ENCODE measurements at places on chromosomes 1 and 21.

- DNase-seq: no peak
Measured at GRCh38 chr1:51472359-51472758, 46.7 kb downstream of the EPS15 start.

GRCh38 chr1:160874935-160875334 lies 10.0 kb downstream of the ITLN1 start:
- no peak for DNase-seq

DNA sequence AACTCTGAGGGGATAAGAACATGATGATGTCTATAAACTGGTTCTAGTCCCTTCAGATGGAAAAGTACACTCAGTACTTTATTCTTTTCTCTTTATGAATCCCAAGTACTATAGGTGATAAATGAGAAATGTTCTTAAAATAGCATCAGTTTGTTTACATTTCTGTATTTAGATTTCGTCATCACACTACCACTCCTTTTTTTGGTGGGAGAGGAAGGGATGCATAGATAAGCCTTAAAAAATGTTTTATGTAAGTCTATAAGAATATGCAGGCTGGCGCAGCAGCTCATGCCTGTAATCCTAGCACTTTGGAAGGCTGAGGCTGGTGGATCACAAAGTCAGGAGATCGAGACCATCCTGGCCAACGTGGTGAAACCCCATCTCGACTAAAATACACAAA lies 144.8 kb downstream of the USP25 start:
- DNase-seq: no peak

DNA sequence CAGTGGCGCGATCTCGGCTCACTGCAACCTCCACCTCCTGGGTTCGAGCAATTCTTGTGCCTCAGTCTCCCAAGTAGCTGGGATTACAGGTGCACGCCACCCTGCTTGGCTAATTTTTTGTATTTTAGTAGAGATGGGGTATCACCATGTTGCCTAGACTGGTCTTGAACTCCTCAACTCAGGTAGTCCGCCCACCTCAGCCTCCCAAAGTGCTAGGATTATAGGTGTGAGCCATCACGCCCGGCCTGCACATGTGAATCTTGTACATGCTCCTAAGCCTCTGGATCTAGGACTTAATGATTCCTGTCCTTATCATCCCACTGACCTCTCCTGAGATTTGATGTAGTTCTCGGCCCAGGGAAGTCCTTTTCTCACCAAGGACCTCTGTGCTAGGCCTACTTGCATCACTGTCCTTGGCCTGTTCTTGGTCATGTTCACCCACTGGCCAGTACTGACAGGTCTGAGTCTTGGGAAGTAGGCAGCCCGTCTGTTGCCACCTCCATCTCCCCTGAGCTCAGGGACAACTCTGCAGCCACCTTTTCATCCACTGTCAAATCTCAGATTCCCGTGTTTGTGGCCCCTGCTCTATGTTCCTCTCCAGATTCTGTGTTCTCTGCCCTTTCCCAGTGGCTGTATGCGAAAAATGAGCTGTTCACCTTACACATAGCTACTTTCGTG lies 9.4 kb downstream of the HYI start:
- DNase-seq: no peak

GRCh38 chr1:22089134-22089571 lies 36.6 kb downstream of the CDC42 start:
- DNase-seq: no peak

DNA sequence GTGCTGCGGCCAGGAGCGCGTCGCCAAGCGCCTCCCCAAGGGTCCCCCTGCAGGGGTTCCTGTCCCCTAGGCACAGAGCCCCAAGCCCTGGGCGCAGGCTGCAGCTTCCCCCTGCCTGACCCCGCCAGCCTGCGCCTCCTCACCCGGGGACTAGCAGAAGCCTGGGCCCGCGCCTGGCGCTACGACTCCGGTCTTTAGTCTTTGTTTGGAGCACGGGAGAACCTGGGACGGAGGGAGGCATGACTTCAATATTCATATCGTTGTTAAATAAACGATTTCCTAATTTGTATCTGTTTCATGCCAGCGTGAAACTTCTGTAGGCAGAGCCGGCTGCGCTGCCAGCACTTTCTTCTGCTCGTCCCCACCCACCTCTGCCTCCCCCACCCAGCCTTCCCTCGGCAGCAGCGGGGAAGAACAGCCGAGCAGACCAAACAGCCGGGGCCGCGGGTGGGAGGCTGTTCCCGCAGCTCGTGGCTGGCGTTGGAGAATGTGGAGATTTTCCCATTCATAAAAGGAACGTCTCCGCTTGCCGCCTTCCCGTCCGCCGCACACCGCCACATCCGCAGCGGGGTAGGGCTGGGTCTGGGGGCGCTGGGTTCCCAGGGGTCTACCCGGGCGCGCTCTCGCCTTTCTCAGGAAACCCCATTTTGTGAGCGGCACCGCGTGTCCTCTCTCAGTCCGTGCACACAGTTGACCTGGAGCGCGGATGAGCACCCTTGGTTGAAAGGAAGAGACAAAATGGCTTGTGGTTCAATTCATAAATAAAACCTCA lies 777 bp upstream of the TRIM67 start:
- peak; percentile 27 for DNase-seq

- DNase-seq: no peak
Measured at GRCh38 chr1:81412954-81413353, 387.8 kb upstream of the ADGRL2 start.

DNA sequence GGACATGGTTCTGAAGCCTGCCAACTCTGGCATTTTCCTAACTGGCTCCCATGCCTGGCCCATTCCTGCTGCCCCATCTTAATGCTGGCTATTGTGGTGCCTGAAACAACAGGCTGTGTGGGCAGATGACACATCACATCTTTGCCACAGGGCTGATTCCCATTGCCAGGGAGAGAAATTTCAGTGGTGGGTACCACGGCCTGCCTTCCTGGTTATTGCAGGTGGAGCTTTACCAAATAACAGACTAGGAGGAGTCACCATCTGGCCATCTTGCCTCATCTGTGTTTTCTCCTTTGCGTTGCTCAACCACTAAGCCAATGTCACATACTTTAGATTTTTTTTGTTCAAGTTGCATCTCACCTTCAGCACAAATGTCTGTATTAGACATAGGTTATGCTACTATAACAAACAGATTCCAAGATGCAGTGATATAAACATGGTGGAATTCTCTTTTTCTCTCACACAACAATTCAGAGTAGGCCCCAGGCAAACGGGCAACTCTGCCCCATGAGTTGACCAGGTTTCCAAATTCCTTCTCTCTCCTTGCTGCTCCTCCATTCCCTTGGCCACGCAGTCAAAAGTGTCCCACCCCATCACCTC lies 14.1 kb downstream of the CDA start:
- no peak for DNase-seq

- DNase-seq: no peak
Measured at GRCh38 chr1:206457408-206458120, 12.7 kb upstream of the IKBKE start.

- DNase-seq: no peak
Measured at GRCh38 chr1:50412813-50413476, 10.3 kb downstream of the DMRTA2 start.

GRCh38 chr1:103254691-103255090 lies 146.4 kb upstream of the COL11A1 start:
- DNase-seq: no peak

GRCh38 chr1:231515748-231516147 lies 12.7 kb upstream of the TSNAX start:
- DNase-seq: no peak

DNA sequence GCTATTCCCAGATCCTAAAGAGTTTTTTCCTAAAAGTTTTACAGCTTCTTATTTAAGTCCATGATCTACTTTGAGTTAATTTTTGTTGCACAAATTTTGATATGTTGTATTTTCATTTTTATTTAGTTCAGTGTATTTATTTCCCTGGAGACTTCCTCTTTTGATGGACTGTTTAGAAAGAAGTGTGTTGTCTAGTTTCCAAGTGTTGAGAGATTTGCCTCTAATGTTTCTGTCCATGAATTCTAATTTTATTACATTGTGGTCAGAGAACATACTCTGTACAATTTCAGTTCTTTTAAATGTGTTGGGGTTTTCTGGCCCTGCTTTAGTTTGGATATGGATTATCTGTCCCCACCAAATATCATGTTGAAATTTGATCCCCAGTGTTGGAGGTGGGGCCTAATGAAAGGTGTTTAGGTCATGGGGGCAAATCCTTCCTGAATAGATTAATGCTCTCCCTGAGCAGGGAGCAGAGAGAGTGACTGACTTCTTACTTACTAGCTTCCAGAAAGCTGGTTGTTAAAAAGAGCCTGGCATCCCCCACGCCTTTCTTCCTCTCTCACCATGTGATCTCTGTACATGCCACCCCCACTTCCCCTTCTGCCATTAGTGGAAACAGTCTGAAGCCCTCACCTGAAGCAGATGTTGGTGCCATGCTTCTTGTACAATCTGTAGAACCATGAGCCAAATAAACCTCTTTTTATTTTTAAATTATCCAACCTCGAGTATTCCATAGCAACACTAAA lies 4.6 kb downstream of the CHD1L start:
- DNase-seq: no peak

- DNase-seq: no peak
Measured at GRCh38 chr1:230130172-230130944, 63.3 kb downstream of the GALNT2 start.

DNA sequence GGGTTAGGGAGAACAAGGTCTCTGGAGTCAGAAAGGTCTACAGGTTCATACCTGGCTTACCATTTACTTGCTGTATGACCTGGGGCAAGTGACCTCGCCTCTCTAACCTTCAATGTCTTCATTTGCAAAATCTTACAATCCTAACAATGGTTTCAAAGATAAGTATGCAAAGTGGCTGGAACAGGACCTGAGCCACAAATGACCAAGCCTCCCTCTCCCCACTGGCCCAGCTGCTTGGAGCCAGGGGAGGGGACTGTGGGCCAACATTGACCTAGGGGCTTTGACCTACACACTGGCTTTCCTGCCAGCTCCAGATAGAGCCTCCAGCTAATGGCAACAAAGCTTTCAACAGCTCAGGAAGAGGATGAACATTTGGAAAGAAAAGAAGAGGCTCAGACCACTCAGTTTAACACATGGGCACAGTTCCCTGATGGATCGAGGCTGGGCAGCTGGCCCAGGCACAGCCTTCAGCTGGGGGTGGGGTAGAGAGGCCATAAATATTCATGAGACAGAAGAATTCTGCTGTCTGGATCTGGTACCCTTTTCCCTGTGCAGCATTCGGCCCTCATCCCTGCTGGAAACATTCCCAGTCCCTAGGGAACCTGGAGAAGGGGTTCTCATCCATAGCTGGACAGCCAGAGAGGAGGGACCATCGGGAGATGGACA lies 12.9 kb downstream of the PTAFR start:
- no peak for DNase-seq

All from NCI-H2171 (cell line).